ENCODE measurements at places on chromosomes 2 and 18. TPM values are rescaled to one million over a fixed set of nuclear protein-coding genes. Genes with fewer than 3 reads are reported as not detected.

RGPD4 gene
- not detected for total RNA-seq

BOLL gene
- not detected for total RNA-seq

RAX gene
- total RNA-seq = not detected

GPR45 gene
- total RNA-seq = not detected

TSPYL6 gene
- not detected for total RNA-seq

MYO5B gene
- 0.53 TPM for total RNA-seq

COL6A3 gene
- 1,351 TPM for total RNA-seq

ZNF385B gene
- not detected for total RNA-seq

REG1B gene
- total RNA-seq = not detected

SERPINB10 gene
- not detected for total RNA-seq

FOXD4L1 gene
- 0.12 TPM for total RNA-seq
